ENCODE measurements at places on chromosomes 7 and 10. TPM values are rescaled to one million over a fixed set of nuclear protein-coding genes. Genes with fewer than 3 reads are reported as not detected.

Gene GIMAP4
- total RNA-seq, result not detected

Gene SNCG
- 60.4 TPM for total RNA-seq

Gene CREB3L2
- 85.8 TPM for total RNA-seq

GRCh38 chr7:36972140-36972518 lies 247.8 kb upstream of the AOAH start:
- DNase-seq, result no peak

- no peak for DNase-seq
These were observed 141.0 kb downstream of the C1GALT1 start for GRCh38 chr7:7323352-7323751.

DNA sequence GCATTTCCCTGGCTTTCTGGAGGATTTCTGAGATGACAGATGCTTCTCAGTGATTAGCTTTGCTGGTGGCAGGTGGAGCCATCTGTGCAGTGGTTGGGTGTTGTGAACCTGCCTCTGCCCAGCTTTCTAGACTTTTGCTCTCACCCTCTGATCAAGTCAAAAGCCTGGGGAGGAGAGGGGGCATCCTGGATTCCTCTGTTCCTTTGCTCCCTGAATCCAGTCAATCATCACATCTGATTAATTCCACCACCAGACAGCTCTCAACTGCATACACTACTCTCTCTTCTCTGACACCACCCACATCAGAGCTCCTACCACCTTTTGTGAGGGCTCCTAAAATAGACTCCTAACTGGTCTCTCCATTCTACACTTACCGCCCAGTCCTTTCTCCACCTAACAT lies 283.5 kb downstream of the WDR11 start:
- no peak for DNase-seq

- no peak for DNase-seq
These were observed 130.3 kb downstream of the DIP2C start for GRCh38 chr10:558891-559766.

- no peak for DNase-seq
These were observed 30.1 kb downstream of the SEMA3D start for GRCh38 chr7:85156661-85157208.

DNA sequence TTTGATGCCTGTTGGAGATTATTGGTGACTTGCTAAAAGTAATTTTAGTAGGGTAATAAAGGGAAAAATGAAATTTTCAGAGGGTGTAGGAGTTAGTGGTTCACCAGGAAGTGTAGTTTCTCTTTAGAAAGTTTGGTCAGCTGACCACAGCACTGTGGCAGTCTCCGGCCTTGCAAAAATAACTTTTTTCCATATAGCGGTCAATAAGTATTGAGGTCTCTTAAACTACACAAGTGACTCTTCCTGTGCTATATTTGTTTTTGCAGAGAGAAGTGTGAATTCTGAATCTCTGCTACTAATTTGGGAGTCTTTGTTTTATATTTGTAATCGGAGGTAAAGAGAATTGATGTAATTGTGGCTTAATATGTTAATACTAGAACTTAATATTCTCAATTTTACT lies 24.3 kb downstream of the PTPN12 start:
- DNase-seq, result no peak

DNA sequence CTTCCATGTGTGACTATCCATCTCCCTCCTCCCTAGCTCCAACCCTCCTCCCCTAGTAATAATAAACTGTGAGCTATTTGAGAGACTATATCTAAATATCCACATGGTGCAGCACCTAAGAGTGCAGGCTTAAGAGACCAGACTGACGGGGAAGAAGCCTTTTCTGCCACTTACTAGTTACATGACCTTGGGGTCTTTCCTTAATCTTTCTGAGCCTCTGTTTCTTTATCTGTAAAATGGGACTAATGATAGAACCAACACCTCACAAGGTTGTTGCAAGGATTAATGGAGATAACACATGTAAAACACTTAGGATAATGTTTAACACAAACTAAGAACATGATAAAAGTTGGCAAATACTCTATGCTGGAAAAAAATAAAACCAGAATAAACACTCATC lies 37.1 kb upstream of the FBXW4 start:
- no peak for DNase-seq

GRCh38 chr7:4177001-4177400 lies 505.1 kb upstream of the FOXK1 start:
- DNase-seq, result no peak

GRCh38 chr7:29946428-29947186 lies 43.0 kb downstream of the SCRN1 start:
- DNase-seq, result no peak

- DNase-seq, result no peak
These were observed 84.7 kb downstream of the CREM start for GRCh38 chr10:35211390-35211789.

DNA sequence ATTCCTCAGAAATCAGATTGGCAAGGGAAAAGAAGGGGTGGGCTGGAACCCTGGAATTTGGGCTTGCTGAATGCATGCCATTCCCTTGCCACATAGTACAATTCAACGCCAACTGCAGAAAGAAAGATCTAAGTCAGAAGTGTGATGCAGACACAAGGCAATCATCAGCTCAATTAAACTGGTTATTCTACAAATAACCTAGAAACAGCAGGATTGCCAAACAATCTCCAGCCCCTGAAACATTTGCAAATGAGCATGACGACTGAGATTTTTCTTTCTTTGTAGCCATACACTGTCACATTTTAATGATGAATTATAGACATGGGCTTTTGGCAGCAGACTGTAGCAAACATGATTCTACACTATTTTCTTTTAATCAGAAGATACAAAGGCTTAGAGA lies 16.5 kb upstream of the CREB5 start:
- no peak for DNase-seq

GRCh38 chr10:47453141-47454007 lies 30.5 kb downstream of the ANXA8 start:
- no peak for DNase-seq

Gene PLCE1
- total RNA-seq, result 7.8 TPM

DNA sequence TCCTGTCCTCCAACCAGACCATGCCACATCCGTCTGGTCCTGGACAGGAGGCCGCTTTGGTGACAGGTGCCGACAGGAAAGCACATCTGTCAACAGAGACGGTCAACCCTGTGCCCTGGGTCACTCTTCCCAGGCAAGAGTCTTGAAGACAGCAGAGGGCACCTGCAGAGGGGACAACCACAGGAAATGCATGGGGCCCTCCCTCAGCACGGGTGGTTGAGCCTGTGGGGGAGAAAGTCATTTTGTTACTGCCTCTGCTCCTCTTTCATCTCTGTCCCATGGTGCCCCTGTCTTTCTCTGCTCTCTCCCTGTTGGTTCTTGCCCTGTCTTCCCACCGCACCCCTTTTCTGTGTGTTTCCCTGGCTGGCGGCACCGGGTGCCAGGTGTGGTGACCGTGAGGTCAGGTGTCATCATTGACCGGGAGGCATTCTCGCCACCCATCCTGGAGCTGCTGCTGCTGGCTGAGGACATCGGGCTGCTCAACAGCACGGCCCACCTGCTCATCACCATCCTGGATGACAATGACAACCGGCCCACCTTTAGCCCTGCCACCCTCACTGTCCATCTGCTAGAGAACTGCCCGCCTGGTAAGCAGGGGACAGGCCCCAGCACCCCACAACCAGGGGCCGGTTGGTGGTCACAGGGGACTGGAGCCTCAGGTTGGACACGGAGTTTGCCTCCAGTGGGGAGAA lies 17.6 kb upstream of the VSIR start:
- no peak for DNase-seq

Gene ABCA13
- total RNA-seq, result 0.60 TPM

Gene CCNY
- 74.6 TPM for total RNA-seq

DNA sequence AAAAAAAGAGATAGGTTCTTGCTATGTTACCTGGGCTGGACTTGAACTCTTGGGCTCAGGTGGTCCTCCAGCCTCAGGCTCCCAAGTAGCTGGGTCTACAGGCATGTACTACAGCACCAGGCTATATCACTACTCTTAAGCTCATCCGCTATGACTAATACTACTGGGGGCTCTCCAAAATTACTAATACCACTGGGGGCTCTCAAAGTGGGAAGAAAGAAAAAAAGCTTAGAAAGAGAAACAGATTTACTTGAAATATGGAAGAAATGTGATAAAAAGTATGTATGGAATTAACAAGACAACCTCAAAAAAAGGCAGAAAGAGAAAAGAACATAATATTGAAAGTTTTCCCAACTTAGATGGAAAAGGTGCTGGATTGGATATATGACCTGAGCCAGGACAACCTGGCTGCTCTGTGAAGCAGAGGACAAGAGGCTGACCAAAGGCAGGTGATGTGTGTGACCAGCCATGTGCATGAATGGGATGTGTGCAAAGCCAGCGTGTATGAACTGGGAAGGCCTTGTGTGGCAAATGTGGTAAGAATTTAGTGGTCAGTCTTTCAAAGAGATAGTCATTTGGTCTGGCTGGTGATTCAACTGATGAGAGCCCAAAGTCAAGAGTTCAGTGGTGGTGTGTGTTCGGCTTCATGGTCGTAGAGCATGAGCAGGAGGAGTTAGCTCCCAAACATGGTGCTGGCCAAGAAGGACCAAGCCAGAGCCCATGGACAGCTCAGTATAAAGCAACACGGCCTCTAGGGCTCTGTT lies 232.4 kb upstream of the KLF14 start:
- no peak for DNase-seq

Gene ZNF212
- 16.6 TPM for total RNA-seq

DNA sequence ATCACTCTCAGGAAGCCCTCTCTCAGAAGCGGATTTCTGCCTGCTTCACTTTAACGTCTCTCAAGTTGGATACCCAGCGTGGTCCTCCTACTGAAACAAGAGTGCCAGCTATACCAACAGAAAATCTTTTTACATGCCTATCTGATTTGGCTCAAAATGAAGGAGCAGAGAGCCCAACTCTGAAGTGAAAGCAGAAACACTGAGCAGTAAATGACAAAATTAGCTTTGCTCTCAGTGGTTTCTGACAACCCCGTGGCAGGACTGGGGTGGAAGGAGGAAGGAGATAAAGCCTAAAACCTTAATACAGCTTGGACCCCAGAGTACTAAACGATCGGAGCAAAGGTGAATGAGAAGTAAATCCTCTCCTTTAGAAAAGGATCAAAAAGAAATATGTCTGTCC lies 25.1 kb upstream of the GPR37 start:
- no peak for DNase-seq

DNA sequence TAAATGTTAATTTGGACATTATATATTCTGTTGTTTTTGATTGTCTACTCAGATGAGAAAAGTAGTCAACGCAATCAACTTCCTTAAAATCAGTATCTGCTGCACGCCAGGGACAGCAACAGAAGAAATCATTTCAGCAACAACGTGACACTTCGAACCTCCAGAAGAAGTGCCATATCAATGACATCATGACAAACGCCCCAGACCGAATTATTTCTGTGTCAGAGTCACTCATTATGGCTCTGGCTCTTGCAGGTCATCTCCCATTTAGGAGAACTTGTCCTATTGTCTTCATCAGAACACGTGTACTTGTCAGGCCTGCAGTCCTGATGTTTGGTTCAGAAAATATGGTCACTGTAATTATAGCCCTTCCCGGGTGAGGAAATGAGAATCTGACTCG lies 276.3 kb downstream of the ADARB2 start:
- no peak for DNase-seq

DNA sequence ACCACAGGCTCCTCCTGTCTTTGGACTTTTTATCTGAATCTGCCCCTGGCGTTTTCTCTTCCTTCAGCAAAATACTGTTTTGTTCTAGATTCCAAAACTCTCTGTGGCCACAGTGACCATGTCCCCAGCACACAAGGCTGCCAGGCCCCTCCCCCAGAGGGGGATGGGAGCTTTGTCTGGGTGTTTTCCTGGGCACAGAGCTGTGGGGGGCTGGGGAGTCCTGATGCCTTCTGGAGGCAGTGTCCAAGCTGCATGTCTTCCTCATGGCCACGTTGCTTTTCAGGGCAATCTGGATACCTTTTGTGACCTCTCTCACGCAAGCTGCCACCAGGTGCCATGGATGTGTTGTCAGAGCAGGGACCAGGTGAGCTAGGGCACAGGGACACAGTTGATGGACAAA lies 26.2 kb downstream of the ANTXRL start:
- peak; percentile 42 for DNase-seq

DNA sequence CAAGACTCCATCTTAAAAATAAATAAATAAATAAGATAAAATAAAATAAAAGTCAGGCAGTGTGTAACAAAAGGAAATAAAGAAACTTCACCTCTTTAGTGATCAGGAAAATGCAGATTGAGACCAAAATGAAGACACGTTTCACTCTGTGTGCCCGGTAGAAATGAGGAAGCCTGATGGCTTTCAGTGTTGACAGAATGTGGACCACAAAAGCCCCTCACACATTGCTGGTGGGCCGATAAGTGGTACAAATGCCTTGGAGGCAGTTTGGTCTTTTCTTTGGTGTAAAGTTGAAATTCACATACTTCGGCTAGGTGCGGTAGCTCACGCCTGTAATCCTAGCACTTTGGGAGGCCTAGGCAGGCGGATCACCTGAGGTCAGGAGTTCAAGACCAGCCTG lies 44.5 kb upstream of the PFKFB3 start:
- DNase-seq, result no peak

Gene TACR2
- total RNA-seq, result not detected

- DNase-seq, result no peak
These were observed 57.8 kb downstream of the BAMBI start for GRCh38 chr10:28734938-28735759.

Gene TRIM73
- total RNA-seq, result 4.2 TPM

DNA sequence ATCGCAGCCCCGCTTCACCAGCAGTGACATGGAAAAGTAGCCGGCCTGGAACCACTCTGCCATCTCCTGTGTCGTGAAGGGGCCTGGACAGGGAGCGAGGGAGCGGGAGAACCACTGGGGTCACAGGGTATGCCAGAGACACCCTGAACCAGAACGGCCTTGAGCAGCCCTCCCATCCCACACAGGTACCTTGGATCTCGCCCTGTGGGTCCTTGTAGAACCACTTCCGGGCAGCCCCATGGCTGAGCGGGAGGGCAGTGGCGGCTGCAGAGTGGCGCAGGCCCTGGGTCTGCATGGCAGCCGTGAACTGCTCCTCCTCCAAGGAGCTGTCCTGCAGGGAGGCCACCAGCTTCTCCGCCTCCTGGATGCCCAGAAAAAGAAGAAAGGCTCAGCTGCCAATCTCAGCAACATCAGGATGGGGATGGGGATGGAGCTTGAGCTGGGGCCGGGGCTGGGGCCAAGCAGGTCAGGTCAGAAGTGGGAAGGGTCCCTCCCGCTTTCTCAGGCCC lies 9.5 kb downstream of the GIGYF1 start:
- no peak for DNase-seq

Gene ZNF680
- 5.5 TPM for total RNA-seq

DNA sequence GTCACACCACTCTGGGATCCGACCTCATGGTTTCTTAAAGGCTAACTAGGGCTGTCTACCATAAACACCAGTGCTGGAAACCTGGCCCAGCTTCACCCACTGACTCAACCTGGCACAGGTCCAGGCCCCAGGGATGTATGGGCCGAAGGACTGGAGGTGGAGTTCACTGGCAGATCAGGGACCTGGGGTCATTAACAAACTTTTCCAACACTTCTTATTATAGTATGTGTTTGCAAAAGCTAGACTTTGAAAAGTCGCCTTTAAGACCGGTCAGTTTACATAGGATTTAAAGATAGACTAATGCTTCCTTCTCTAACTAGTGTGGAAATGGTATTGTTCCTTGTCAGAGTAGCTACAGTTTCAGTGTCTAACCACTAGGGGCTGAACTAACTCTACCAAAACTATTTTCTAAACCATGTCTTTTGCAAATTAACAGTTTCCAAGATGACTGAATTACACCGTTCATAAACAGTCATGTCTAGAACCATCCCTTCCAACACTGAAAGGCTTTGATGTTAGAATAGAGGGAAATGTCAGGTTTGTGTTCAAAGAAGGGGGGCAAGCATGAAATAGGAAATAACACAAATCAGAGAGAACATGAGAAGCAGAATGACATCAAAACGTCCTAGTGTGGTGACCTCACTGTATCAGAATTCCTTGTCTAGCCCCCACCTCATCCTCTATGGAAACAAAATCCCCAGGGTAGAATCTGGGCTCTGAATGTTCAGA lies 29.7 kb downstream of the STN1 start:
- DNase-seq, result no peak

GRCh38 chr7:8126601-8127167 lies 135.3 kb downstream of the ICA1 start:
- DNase-seq, result no peak

All from type B pancreatic cell (in vitro differentiated cells).